ENCODE measurements at places on chromosomes 5 and 9.
A peak's percentile ranks its signal among the peaks of the same experiment; 100 is the strongest.

- no peak for DNase-seq
- H3K36me3 ChIP-seq: no peaks in the 10 kb centered on the region
- H3K27me3 ChIP-seq: no peaks in the 10 kb centered on the region
- H3K27ac ChIP-seq: no peak overlapping the region
- 0 out of 2 replicates have a peak, but pooled peaks cover 1% of the 10 kb centered on the region for H3K4me1 ChIP-seq
Measured at GRCh38 chr5:125584140-125584520, 837.7 kb upstream of the ZNF608 start.

DNA sequence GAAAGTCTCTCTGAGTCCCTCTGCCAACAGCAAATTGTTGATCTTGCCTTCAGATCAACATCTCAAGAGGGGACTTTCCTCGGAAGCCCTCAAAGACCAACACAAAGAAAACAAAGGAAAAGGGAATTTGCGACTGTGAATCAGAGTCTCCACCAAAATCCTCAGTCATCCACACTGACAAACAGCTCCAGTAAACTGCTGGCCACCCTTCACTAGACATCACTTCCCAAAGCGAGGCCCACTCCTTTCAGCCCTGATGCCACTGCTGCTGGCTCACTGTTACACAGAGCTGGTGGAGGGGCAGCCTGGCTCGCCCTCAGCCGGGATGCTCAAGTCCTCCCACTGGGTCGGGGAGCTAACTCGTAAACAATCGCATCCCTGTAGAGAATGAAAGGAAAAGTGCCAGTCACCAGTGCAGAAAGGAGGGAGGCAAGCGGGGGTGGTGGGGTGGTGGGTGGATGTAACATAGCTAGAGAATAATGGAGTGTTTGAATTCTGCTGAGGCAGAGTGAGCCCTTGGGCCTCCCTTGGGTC, 1.3 kb downstream of the FGF1 start:
- H3K27me3 ChIP-seq: no peaks in the 10 kb centered on the region
- no peak overlapping the region for H3K4me3 ChIP-seq
- H3K36me3 ChIP-seq: no peaks in the 10 kb centered on the region

- H3K27ac ChIP-seq: no peak overlapping the region
- DNase-seq: no peak
- H3K4me1 ChIP-seq: no peaks in the 10 kb centered on the region
- H3K36me3 ChIP-seq: 0 out of 2 replicates have a peak, but pooled peaks cover 2% of the 10 kb centered on the region
- no peaks in the 10 kb centered on the region for H3K27me3 ChIP-seq
- no peak overlapping the region for H3K4me3 ChIP-seq
Measured at GRCh38 chr9:134192951-134193731, 28.8 kb upstream of the RNU6ATAC start.

DNA sequence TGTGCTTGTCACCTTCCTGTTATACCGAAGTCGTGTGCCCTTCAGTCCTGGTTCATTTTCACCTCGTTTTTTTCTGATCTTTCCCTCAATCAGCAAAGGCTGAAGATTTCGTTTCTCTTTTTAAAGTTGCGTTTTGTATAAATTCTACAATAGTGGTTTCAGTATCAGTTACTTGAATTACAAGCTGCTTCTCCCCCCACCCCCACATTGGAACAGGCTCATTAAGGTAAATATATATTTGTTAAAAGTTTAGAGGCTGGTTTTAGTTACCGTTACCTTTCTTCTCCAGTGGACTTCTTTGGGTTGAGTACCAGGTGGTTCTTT, 881 bp downstream of the SUB1 start:
- no peaks in the 10 kb centered on the region for H3K4me1 ChIP-seq
- DNase-seq: no peak
- no peak overlapping the region for H3K27ac ChIP-seq
- H3K27me3 ChIP-seq: no peaks in the 10 kb centered on the region
- H3K36me3 ChIP-seq: no peaks in the 10 kb centered on the region
- H3K4me3 ChIP-seq: peak overlapping the region; percentile 94

DNA sequence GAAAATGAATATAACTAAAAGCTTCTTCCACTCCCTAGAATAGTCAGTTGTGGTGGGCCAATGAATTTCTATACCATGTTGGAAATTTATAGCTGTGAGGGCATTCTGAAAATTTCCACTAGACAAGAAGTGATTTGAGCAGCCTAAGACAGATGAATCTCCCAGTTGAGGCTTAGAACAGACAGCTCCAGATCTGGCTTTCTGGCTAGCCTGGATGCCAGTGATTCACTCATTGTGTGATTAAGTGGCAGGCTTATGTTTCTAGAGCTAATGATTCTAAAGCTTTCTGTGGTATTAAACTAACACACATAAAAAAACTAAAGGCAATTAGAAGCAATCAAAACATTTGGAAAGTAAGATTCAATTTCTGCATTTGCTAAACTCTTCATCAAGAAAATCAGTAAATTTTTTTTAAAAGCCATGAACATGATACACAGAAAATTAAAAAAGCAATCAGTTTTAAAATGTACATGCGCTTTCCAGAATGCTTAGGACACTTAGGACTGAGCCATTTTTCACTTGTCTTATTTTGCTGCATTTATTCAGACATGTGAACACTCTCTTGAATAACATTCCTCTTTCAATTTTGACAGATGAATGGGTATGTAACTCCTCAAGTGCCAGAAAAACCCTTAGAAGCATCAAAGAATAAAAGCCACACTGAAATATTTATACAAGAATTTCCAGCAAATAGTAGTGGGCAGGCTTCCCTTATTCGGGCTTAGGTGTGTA, 100.5 kb upstream of the GNAQ start:
- no peak overlapping the region for H3K4me3 ChIP-seq
- no peaks in the 10 kb centered on the region for H3K36me3 ChIP-seq
- no peak overlapping the region for H3K27ac ChIP-seq
- H3K27me3 ChIP-seq: no peaks in the 10 kb centered on the region

DNA sequence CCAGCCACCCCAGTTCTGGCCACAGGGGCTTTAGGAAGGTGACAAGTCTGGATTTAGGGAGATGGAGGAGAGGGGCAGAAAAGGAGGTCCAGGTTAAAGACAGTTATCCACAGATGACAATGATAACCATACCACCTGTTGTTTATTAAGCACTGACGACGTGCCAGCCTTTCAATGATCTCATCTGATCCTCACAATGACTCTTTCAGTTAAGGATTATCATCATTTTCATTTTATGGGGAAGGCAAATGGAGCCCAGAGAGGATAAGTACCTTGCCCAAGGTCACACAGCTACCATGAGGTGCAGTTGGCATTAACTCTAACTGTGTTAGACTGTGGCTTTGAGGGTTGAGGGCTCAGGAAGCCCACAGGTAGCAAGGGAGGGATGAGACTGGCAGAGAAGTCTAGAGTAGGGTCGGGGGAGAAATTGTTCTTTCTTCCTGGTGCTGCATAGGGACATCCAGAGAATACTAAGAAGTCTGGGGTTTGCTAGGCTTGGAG, 21.5 kb upstream of the JADE2 start:
- H3K27me3 ChIP-seq: no peaks in the 10 kb centered on the region
- H3K4me1 ChIP-seq: peaks cover 13% of the 10 kb centered on the region
- no peak overlapping the region for H3K4me3 ChIP-seq
- DNase-seq: no peak
- no peaks in the 10 kb centered on the region for H3K36me3 ChIP-seq

- no peaks in the 10 kb centered on the region for H3K27me3 ChIP-seq
- H3K4me3 ChIP-seq: no peak overlapping the region
- no peaks in the 10 kb centered on the region for H3K36me3 ChIP-seq
- no peaks in the 10 kb centered on the region for H3K4me1 ChIP-seq
- DNase-seq: no peak
Measured at GRCh38 chr9:22975951-22976350, 529.3 kb downstream of the DMRTA1 start.

DNA sequence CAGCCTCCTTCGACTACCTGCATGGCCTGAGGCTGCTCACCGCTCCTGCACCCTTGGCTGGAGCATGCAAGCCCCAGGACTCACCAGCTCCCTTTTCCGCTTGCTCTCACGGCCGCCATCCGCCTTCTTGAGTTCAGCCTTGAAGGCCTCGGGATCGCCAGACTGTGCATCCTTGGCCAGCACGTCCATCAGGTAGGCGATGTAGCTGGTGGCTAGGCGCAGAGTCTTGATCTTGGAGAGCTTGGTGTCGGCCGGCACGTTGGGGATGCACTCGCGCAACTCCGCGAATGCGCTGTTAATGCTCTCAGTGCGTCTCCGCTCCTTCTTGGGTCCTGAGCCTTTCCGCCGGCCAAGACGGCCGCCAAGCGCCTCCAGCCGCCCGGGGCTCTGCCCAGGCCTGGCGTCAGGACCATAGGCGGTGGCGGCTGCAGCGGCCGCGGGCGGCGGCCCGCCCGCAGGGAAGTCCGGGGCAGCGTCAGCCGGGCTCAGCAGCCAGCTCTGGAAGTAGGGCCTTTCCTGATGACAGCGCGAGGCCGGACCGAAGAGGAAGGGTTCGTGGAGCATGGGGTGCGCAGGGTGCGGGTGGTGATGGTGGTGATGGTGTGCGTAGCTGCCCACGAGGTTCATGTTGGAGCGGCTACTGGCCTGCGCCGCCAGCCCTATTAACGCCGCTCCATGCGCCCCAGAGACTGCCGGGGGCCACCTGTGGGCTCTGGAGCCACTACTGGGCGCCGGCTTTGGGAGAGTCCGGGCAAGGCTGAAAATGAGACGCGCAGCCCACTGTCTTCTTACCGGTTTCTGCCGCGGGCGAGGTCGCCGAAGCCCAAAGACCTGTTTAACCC, 424 bp downstream of the HAND1 start:
- peak overlapping the region; percentile 26 for H3K4me3 ChIP-seq
- no peaks in the 10 kb centered on the region for H3K36me3 ChIP-seq
- H3K4me1 ChIP-seq: peaks cover 15% of the 10 kb centered on the region
- H3K27me3 ChIP-seq: peaks cover 98% of the 10 kb centered on the region
- H3K27ac ChIP-seq: no peak overlapping the region

DNA sequence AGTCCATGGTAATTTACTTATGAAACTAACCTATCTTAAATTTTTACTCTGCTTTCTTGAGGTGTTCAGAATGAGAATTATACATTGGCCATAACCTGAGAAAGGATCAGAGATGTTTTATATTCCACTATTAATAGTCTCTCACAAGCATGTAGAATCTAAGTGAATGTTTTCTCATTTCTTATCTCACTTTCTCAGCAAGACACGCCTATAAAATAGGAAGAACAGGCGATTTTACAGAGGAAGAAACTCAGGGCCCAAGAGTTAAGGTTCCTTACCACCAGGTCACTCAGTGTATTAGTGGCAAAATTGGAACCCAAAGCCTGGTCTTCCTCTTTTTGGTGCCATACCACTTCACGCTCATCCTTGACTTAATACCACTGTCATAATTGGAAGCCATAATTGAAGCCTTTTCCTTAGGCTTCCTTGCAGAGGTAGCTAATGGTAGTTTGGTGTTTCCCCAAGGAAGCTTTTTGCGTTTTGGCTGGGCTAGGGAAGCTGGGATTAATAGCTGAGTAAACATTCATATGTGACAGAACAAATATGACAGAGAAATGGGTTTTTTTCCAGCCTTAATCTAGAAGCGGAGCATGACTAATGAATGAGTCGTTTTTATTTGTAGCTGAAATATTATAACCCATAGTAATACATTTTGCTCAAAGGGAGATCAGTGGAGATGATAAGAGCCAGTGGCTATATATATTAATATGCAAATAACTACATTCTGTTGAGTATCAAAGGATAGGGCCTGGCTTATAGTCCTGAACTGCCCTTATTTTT, 16.9 kb downstream of the HMGXB3 start:
- DNase-seq: no peak
- no peaks in the 10 kb centered on the region for H3K4me1 ChIP-seq
- no peak overlapping the region for H3K27ac ChIP-seq

- H3K27ac ChIP-seq: no peak overlapping the region
- H3K27me3 ChIP-seq: peaks cover 71% of the 10 kb centered on the region
- H3K4me1 ChIP-seq: peaks cover 6% of the 10 kb centered on the region
- H3K36me3 ChIP-seq: no peaks in the 10 kb centered on the region
- peak overlapping the region; percentile 76 for H3K4me3 ChIP-seq
Measured at GRCh38 chr5:123088031-123088805, 823 bp upstream of the PRDM6 start.

DNA sequence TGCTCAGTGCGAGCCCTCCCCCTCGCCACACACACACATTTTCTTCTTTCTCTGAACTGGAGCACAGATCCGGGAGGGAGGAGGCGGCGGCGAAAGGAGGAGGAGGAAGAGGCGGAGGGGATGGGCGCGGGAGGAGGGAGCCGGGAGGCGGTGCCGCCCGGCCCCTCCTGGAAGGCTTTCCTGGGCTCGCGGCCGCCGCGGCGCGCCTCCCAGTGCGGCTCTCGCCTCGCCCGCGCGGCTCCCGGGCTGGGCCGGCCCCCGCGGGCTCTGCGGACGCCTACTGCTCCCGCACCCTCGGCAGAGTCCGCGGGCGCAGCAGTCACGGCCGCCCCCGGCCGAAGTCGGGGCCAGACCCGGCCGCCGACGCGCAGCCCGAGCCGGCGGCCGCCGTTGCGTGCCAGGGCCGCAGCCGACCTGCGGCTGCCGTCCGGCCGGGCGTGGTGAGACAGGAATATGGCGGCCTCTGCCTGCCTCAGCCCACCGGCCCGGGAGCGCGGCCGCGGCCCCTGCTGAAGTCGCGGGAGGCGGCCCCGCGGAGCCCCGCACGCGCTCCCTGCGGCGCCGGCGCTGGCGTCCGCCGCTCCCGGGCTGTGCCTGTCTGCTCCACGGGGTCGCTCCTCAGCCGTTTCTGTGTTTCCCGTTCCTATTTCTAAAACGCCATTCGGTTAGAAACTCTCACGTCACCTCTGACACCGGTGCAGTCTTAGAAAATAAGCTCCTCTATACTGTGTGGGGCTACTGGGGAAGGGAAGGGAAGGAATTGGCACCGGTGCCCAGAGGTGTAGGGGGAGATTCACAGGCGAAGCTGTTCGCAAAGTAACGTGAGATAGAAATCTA, 500 bp upstream of the GNAQ start:
- H3K4me3 ChIP-seq: peak overlapping the region; percentile 65
- peak; percentile 58 for DNase-seq
- no peaks in the 10 kb centered on the region for H3K4me1 ChIP-seq

GRCh38 chr5:7629561-7629960, 221.4 kb downstream of the CFAP90 start:
- H3K27me3 ChIP-seq: no peaks in the 10 kb centered on the region
- no peak overlapping the region for H3K27ac ChIP-seq
- no peak overlapping the region for H3K4me3 ChIP-seq
- peaks cover 8% of the 10 kb centered on the region for H3K36me3 ChIP-seq
- DNase-seq: no peak

- peaks cover 37% of the 10 kb centered on the region for H3K36me3 ChIP-seq
- H3K27ac ChIP-seq: no peak overlapping the region
- peaks cover 4% of the 10 kb centered on the region for H3K4me1 ChIP-seq
Measured at GRCh38 chr9:37430841-37431597, 8.5 kb downstream of the GRHPR start.

DNA sequence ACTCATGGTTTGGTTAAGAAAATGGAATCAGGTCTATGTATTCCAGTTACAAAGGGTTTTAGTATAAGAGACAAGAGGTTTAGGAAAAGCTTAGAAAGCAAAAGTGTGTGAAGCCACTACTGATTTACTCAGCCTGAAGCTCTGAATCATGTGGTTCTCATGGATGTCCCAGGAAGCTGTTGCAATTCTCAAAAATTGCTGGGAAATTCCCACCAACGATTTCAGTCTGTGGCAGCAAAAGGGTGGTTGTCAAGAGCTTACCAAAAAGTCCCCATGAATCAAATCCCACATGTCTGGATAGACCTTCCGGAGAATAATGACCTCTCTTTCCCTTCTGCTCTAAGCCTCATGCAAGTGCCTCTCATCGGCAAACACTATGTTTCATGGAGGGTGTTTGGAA, 929.9 kb downstream of the TLE4 start:
- no peaks in the 10 kb centered on the region for H3K36me3 ChIP-seq
- DNase-seq: no peak
- no peaks in the 10 kb centered on the region for H3K27me3 ChIP-seq
